ENCODE measurements at places on chromosomes 5 and 9.
A peak's percentile ranks its signal among the peaks of the same experiment; 100 is the strongest.

DNA sequence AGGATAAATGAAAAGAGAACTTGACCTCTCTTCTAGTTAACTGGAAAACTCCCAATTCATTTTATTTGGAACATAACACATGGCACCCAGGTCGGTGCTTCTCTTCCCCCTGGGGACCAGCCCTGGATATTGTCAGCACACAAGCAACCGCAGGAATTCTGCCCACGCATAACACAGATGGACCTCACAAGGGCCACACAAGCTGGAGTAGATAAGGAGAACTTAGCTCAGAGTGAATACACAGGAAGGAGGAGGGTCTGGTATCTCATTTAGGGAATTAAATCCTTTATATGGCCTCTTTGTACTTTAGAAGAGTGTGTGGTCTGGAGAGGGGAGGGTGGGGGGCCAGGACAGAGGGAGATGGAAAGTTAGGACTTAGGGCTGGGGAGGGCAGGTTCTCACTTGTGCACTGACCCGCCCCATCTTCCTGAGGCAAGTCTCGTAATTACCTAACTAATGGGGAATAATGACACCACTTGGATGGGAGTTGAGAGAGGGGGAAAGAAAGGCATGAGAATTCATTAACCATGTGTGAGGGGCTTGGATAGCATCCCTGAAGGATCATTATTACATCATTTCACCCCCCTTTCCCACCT lies 341.2 kb upstream of the WWC1 start:
- peak; percentile 16 for DNase-seq

GRCh38 chr9:75892216-75892911 lies 1.9 kb downstream of the PCSK5 start:
- no peak for DNase-seq

DNA sequence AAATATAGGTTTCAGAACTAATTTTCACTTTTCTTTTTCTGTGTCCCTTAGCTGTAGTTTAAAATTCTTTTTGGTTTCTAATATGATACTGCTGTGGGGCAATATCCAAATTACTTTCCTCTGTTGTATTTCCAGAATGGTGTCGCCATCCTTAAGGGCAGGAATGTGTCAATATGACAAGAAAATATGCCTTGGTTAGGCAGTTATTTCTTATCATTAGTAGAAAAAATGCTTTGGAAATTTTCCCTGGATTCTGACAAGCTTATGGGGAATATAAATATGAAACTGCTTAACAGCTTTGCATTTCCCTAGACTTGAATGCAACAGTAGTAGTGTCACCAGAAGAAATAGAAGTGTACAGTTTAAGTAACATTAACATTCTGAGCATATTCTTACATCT lies 29.4 kb downstream of the ANKRD34B start:
- DNase-seq, result no peak

GRCh38 chr5:68141494-68141893 lies 74.1 kb upstream of the PIK3R1 start:
- peak; percentile 15 for DNase-seq

DNA sequence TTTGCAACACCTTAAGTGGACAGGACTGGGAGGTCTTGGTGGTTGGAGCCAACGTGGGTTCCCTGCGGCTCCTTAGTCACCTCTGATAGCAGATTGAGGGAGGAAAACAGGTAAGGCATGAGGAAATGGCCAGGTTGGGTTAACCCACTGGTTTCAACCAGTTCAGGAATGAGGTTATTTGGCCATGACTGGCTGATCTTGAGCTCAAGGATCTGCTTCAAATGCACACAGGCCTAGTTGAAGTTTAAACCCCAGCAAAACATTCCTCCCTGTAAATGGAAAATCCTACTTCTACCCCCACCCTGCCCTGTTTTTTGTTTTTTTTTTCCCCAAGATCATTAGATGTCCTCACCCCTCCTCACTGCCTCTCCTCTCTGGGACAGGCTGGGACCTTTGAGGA lies 3.2 kb upstream of the NUP214 start:
- DNase-seq, result no peak

DNA sequence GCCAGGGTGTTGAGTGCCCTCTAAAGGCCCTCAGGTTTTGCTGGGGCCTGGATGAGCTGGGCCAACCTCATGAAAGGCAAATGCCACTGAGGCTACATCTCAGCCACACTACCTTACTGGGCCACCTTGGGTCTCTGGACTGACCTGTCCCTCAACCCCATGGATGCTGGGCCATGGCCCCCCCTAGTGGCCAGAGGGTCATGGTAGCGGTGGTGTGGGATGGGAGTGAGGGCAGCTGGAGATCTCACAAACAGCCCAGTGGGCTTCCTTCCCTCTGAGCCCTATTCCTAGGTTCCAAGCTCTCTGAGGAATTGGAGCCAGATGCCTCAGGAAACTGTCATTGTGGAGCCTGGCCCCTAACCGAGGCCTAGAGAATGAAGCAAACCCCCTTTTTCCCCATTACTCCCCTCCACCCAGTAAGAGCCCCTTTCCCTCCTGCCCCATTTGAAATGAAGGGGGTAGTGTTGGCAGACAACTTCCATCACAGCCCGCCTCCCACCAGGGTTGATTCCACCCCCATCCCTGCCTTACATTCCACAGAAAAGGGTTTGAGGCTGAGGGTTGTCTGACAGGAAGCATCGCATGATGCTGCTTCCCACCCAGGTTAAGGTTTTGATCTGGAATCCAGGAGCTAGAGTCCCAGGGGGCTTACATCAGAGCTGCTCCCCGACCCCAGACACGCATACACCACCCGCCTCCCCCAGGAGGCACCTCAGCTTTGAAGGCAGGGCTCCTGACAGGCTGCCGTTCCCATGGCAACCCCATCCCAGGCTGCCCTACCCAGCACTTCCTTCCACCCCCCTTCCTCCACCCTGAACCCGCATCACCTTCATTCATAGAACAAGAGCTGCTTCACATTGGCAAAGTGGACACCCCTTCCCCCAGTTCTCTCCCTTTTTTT lies 63.9 kb downstream of the PCDH1 start:
- DNase-seq, result peak; percentile 68

- no peak for DNase-seq
Measured at GRCh38 chr9:114851306-114851705, 45.5 kb upstream of the TNFSF15 start.

- DNase-seq, result no peak
Measured at GRCh38 chr9:117258184-117258866, 156.5 kb downstream of the ASTN2 start.

DNA sequence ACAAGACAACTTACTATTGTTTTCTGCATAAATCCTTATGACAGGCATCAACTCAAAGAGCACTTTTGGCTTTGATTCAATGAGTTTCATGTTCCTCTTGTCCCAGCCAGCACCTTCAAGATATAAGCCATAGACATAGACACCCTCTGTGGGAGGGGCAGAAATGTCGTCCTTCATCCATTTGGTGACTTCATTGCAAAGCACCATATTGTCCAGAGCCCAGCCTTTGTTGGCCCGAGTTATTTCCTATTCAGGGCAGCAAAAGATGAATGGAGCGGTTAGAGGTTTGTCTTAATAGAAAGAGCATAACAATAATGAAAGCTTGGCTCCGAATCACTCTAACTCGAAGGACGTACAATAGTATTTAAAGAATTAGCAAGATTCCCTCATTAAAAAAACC lies 243.9 kb downstream of the DNAH5 start:
- no peak for DNase-seq

DNA sequence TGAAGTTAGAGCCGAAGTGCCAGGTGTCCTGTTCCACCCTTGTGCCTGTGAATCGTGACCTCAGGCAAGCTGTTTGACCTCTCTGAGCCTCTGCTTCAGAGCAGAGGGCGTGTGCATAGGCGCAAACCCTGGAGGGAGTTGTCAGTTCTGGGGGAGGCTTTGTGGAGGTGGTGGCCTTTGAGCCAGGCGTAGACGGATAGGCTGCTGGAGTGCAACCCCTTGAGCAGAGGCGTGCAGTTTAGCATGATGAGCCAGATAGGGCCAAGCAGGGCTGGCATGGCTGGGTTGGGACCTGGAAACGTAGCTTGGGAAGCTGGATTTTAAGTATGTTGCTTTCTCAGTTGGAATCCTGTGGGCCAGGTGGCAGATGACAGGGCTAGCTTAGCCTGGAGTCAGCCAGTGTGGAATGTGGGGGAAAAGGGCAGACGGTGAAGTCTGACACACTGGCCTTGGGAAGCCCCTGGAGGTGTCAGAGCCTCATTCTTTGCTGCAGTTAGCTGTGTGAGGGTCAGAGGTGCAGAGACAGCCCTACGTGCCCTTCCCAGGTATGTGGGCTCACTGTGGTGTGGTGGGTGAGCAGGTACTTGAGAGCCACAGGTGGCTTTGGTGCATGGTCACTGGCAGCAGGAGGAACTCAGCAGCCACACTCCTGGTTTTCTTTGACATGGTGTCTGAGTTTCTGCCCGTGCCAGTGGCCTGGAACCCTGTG lies 93.4 kb downstream of the DAB2IP start:
- DNase-seq, result peak; percentile 57

GRCh38 chr5:121489972-121490371 lies 361.7 kb upstream of the FTMT start:
- DNase-seq, result no peak
